Hepatocyte (in vitro differentiated cells): ENCODE measurements at places on chromosomes 7 and 10. TPM values are rescaled to one million over a fixed set of nuclear protein-coding genes. Genes with fewer than 3 reads are reported as not detected.

The MEOX2 gene
- total RNA-seq, result 0.80 and 2.0 TPM in 2 replicates

The ALDH18A1 gene
- 136 and 168 TPM in 2 replicates for total RNA-seq

The LRRC18 gene
- not detected in 2 replicates for total RNA-seq

The MRLN gene
- not detected in 2 replicates for total RNA-seq
